ENCODE measurements at places on chromosomes 4 and X. TPM values are rescaled to one million over a fixed set of nuclear protein-coding genes. Genes with fewer than 3 reads are reported as not detected.

GRCh38 chr4:36173905-36174304, 70.4 kb downstream of the ARAP2 start:
- no peak for DNase-seq

GRCh38 chr4:3285558-3286334, 7.1 kb upstream of the RGS12 start:
- DNase-seq: peak; percentile 50

DNA sequence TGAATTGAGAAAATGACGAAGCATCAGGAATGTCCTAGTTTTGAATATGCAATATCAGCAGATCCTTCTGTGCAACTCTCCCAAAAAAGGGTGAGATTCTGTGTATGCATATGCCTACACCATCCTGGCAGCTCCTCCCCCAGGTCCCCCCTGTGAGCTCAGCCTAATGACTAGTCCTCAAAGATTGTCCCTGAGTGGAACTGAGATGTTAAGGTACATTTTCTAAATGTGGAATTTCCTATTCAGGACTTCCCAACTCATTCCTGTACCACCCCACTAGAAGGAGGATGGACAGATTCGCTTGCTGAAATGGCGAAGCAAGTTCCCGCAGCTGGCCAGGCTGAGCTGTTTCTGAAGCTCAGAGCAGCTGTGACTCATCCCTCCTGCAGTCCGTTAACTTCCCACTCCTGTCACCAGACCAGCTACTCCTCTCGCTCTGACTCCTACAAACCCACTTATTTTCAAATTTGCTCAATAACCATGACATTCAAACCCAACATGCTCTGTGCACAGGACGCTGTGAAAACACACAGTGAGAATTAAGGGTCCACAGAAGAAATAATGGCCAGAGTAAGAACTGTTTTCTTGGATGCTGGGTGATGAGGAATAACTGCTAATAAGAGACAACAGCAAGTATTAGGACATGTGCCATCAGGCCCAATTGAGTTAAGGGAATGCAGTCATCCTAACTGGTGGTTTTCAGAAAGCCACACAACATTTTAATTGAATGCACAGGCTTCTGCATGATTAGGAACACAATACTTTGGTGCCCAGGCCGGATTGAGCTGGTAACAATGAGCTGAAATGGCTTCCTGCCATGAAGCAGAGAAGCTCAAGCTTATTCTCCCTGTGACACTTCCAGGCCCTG, 40.0 kb upstream of the IRF2 start:
- no peak for DNase-seq

The MAGEA12 gene
- total RNA-seq: not detected

DNA sequence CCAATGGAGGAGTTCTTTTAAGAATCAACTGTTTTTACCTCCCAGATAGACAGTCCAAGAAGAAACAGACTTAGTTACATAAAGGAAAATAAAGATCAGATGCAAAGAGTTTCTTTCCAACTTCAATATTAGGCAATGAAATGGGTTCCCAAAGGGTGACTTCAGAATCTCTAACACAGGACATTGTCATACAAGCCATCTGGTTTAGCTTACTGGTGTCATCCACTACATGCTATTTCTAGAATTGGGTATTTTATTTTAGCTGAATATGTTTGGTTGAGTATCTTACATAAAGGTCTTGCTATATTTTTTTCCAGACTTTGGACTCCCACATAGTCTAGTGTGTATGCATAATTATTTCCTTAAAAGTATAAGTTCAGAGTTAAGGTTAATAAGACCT, 162.1 kb upstream of the SLC7A11 start:
- DNase-seq: no peak

DNA sequence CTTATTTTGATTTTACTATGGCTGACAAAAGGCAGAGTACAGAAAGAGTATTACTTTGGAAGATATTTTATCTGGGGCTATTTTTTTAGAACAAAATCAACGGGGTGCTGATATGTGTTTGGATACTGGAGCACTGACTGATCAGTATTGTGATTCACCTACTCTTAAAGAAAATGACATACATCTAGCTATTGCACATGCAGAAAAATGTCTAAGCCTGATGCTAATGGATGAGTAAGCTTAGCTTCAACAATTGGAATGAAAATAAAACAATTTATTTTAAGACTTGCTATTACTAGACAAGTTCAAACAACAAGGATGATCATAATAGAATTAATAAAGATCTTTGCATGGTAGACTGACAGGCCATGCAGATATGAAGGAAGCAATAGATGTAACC, 262.0 kb downstream of the PPP1R2C start:
- DNase-seq: no peak

Data from right lobe of liver (tissue), 6 donors.